Spleen (tissue), 13 donors: ENCODE measurements at places on chromosomes 16 and 17.

DNA sequence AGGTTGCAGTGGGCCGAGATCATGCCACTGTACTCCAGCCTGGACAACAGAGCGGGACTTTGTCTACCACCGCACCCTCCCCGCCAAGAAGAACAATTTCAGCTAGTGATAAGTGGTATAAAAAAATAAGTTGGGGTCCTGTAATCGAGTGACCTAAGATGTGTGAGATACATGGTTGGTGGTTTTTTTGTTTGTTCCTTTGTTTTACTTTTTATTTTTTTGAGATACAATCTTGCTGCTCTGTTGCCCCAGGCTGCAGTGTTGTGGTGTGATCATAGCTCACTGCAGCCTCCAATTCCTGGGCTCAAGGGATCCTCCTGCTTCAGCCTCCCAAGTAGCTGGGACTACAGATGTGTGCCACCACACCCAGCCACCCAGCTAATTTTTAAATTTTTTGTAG, 58.7 kb downstream of the PITPNC1 start:
- H3K4me3 ChIP-seq, result no peak overlapping the region
- H3K27ac ChIP-seq, result peak overlapping the region; percentile 82
- no peaks in the 10 kb centered on the region for H3K27me3 ChIP-seq
- no peak for DNase-seq
- H3K36me3 ChIP-seq, result no peaks in the 10 kb centered on the region

GRCh38 chr16:88645941-88646340, 4.9 kb downstream of the CYBA start:
- DNase-seq, result peak; percentile 74
- peaks cover 91% of the 10 kb centered on the region for H3K4me1 ChIP-seq
- H3K4me3 ChIP-seq, result no peak overlapping the region
- no peaks in the 10 kb centered on the region for H3K36me3 ChIP-seq
- peaks cover under 1% of the 10 kb centered on the region for H3K27me3 ChIP-seq
- no peak overlapping the region for H3K27ac ChIP-seq

DNA sequence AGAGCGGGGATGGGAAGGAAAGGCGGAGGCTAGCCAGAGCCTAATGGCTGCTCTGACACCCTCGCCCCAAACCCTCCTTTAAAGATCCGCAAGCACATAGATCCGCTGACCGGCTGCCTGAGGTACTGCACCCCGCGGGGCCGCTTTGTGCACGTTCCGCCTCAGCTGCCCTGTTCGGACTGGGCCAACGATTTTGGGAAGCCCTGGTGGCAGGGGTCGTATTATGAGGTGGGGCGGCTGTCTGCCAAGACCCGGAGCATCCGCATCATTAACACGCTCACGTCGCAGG, 663 bp downstream of the CYB5D1 start:
- DNase-seq, result peak; percentile 88
- H3K4me1 ChIP-seq, result peaks cover 29% of the 10 kb centered on the region
- peaks cover 4% of the 10 kb centered on the region for H3K36me3 ChIP-seq

DNA sequence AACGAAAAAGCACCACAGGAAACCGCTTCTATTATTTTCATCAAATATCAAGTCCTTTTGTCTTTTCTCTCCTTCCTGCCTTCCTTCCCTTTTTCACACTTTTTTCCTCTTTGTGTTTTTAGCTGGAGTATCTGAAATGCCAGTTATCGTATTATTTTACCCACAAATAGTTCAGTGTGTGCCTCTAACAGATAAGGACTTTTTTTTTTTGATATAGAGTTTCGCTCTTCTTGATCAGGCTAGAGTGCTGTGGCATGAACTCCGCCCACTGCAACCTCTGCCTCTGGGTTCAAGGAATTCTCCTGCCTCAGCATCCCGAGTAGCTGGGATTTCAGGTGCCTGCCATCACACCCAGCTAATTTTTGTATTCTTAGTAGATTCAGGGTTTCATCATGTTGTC, 10.7 kb downstream of the DNAAF1 start:
- H3K36me3 ChIP-seq, result no peaks in the 10 kb centered on the region
- DNase-seq, result peak; percentile 4
- H3K27ac ChIP-seq, result no peak overlapping the region
- H3K27me3 ChIP-seq, result peaks cover 19% of the 10 kb centered on the region
- H3K4me3 ChIP-seq, result no peak overlapping the region

DNA sequence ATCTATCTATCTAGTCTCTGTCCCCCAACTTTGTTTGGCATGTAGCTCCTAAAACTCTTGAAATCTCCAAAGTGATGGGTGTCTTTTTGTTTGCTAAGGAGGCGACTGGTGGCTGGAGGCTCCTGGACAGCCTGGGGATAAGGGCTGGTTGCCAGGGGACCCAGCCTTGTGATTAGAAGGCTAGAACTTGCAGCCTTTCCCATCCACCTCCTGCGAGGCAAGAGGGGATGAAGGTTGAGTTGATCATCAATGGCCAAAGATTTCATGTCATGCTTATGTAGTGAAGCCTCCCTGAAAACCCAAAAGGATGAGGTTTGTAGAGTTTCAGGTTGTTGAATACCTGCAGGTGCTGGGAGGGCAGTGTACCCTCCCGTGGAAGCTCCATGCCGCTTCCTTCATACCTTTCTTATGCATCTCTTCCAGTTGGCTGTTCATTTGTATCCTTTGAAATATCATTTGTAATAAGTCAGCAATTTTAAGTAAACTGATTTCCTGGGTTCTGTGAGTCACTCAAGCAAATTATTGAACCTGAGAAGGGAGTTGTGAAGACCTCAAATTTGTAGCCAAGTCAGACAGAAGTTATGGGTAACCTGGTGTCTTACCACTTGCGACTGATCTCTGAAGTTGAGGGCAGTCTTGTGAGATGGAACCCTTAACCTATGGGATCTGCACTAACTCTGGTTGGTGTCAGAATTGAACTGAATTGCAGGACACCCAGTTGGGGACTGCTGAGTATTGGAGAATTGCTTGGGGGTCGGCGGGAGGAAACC, 202.4 kb downstream of the SEC14L1 start:
- no peak overlapping the region for H3K4me3 ChIP-seq
- no peak for DNase-seq
- peak overlapping the region; percentile 79 for H3K27ac ChIP-seq
- H3K4me1 ChIP-seq, result peaks cover 78% of the 10 kb centered on the region

DNA sequence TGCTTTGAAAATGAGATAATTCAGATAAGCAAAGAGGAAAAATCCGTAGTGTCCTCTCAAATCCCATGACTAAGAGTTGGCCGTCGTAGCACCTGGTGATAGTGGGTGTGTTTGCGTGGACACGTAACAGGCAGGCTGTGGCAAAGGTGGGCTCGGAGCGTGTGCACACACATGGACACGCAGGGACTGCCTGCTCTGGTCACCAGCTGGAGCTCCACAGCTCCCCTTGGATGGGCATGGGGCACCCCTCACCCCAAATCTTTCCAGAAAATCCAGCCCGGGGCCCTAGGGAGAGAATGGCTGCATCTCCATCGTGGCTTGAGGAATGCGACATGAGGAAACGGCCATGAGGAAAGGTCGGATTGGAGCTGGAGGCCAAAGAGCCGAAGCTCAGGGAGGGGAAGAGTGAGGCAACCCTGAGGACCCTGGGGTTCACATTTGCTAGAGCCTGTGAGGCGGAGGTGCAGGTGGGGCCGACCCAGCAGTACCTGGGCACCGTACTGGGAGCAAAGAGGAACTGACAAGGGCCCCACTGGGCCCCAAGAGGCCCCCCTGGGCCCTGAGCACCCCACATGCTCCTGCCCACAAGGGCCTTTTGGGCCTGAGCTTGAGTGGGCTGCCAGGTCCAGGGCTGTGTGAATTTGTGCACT, 51.6 kb downstream of the DNAH17 start:
- H3K4me3 ChIP-seq, result no peak overlapping the region
- H3K27me3 ChIP-seq, result no peaks in the 10 kb centered on the region
- peak; percentile 67 for DNase-seq
- H3K36me3 ChIP-seq, result no peaks in the 10 kb centered on the region

DNA sequence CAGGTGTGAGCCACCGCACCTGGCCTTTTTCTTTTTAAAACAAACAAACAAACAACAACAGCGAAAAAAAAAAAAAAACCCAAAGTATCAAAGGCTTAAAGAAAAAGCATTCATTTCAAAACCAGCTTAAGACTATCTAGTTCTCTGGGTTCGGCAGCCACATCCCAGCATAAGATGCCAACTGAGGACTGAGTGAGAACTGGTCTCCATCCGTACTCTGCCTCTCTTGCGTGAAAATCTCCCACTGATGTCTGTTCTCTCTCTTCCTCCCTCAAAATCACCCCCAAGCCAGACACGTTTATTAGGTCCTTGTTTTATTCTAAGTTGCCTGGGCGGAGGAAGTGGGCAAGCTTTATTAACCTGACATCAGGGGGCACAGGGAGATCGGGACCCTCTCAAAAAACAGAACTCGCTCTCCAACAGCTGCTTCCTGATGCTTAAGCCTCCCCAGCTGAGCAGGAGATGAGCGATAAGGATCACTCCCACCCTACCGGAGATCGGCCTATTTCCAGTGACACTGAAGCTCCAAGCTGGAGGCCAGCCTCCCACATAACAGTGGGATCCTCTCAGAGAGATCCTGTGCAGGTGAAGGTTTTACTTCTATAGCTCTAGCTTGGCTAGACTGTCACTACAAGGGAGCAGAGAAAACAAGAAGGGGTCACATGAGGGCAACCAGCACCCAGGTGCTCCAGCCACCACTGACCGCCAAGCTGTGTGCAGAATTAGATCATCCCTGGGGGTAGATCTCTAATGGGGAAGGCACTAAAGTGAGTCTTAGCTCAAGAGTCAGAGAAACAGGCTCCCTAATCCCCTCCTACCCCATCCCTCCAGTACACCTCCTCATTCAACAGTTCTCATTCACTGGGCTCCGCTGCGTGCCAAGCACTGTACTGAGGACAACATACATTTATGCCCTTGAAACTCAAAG, 13.6 kb downstream of the CDC42EP4 start:
- H3K4me3 ChIP-seq, result no peak overlapping the region
- H3K36me3 ChIP-seq, result no peaks in the 10 kb centered on the region

DNA sequence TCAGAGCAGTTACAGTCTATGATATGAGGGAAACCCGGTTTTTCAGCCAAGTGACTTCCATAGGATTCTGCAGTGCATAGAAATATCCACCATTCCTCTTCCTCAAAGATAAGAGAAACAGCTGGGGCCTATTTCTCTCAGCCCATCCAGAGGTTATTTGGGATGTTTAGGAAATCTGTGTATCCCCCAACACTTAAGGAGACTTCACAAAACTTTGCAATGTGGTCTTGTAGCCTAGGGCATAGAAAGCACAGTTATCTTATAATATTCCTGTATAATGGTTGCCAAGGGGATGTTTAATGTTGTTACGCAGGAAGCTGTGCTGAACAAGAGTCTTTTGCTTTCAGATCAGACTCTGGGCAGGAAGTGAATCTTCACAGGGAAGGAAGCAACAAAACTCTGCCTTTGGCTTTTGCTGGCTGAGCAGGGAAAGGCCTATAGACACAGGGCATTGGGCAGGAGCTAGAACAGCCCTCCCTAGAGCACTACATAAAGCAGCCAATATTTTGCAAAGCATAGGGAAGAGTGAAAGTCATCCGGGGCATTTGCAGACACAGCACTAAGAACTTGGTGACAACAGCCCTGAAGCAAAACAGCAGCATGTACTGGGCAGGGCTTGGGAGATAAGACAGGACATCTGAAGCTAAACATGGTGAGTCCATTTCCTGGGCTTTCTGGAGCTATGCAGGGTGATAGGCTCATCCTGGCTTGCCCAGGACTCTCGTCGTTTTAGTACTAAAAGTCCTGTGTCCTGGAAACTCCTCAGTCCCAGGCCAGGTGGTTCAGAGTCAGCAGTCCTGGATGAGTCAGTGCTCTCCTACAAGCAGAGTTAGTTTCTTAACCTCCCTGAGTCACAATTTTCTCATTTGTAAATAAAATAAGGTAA, 18.7 kb upstream of the BEAN1 start:
- H3K4me1 ChIP-seq, result peaks cover 12% of the 10 kb centered on the region
- H3K27me3 ChIP-seq, result peaks cover 20% of the 10 kb centered on the region
- peaks cover 8% of the 10 kb centered on the region for H3K36me3 ChIP-seq
- peak overlapping the region; percentile 12 for H3K4me3 ChIP-seq
- no peak for DNase-seq

- peak; percentile 81 for DNase-seq
- H3K27ac ChIP-seq, result peak overlapping the region; percentile 75
- H3K4me1 ChIP-seq, result no peaks in the 10 kb centered on the region
- no peaks in the 10 kb centered on the region for H3K27me3 ChIP-seq
Measured at GRCh38 chr17:81083125-81083765, 48.3 kb downstream of the BAIAP2 start.

GRCh38 chr17:41919840-41920579, 1.3 kb upstream of the ACLY start:
- peak overlapping the region; percentile 93 for H3K4me3 ChIP-seq
- DNase-seq, result peak; percentile 78
- H3K27ac ChIP-seq, result no peak overlapping the region
- H3K36me3 ChIP-seq, result no peaks in the 10 kb centered on the region

- no peak for DNase-seq
- peaks cover 38% of the 10 kb centered on the region for H3K36me3 ChIP-seq
- no peaks in the 10 kb centered on the region for H3K27me3 ChIP-seq
- no peak overlapping the region for H3K4me3 ChIP-seq
Measured at GRCh38 chr17:62614142-62614541, 13.3 kb upstream of the MRC2 start.
